ENCODE measurements at places on chromosomes 5 and 9.
A peak's percentile ranks its signal among the peaks of the same experiment; 100 is the strongest.

DNA sequence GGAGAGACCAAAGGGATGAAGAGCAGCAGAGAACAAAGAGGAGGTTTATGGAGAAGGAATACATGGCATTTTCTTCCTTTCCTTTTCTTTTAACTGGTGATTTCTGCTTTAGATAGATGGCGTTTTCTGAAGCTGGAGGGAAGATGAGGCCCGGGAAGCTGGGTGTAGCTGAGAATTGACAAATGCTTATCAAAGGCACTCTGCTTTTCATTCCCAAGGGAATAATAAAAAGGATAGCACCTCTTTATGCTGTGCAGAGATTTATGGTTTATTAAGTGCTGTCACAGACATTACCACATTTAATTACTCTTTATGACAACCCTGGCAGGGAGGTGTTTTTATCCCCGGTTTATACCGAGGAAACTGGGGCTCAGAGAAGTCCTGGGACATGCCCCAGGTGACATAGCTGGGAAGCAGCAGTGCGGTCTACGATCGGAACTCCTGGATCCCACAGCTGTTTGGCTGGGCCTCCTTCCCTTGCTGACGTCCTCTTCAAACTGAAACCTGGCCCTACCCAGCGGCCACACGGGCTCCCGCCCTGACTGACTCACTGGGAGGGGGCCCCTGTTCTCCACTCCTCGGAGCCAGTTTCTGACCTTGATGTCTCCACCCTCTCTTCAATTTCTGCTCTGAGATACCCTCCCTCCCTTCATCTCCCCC lies 8.2 kb upstream of the EPB41L4B start:
- DNase-seq: no peak

DNA sequence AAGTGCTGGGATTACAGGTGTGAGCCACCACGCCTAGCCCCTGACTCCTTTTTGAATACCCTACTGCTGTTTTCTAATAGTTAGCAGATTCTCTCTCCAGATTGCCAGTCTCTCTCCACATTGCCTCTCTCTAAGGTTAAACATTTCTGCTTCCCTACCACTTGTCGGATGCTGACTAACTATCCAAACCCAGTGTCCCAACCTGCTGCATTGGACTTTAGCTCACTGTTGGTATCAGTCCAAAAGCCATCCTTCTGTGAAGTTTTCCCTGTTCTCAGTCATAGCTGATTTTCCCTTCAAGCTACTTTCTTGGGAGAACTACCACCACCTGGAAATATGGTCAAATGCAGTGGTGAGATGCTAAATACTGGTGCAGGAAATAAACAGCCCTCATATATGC lies 48.7 kb downstream of the TLR4 start:
- DNase-seq: no peak

- DNase-seq: peak; percentile 41
These were observed 28.1 kb downstream of the DYNC2I2 start for GRCh38 chr9:128628471-128629048.

DNA sequence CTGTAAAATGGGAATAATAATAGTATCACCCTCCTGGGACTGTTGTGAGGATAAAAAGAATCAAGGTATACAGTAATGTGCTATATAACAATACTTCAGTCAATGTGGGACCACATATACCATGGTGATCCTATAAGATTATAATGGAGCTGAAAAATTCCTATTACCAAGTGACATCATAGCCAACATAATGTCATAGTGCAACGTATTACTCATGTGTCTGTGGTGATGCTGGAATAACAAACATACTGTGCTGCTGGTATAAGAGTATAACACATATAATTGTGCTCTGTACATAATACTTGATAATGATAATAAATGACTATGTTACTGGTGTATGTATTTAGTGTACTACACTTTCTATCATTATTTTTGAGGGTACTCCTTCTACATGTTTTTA lies 38.1 kb downstream of the LIFR start:
- DNase-seq: no peak

DNA sequence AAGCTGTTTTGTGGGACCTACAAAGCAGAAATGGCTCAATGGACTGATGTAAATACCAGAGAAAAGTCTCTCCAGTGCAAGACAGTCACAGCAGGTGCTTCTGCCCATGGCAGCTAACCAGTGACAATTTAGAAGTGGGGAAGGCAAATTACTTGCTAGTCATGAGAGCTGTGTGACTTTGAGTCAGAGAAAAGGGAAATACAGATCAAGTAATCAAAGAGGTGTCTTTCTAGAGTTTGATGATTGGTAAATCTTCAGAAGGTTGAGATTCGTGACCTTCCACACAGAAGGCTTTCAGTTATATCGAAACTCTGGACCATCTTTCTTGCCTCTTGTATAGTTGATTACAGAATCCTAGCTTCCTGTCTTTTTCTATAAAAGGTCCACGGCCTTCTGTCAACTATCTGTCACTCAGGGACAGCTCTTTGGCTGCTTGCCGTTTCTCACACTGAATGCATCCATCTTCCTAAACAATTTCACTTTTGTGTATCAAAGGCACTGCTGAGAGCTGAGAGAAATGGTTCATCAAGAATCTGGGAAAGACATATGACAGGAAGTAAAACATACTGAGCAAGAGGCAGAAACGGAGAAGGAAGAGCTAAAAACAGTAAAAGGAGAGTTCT lies 993.9 kb upstream of the ACO1 start:
- DNase-seq: no peak

DNA sequence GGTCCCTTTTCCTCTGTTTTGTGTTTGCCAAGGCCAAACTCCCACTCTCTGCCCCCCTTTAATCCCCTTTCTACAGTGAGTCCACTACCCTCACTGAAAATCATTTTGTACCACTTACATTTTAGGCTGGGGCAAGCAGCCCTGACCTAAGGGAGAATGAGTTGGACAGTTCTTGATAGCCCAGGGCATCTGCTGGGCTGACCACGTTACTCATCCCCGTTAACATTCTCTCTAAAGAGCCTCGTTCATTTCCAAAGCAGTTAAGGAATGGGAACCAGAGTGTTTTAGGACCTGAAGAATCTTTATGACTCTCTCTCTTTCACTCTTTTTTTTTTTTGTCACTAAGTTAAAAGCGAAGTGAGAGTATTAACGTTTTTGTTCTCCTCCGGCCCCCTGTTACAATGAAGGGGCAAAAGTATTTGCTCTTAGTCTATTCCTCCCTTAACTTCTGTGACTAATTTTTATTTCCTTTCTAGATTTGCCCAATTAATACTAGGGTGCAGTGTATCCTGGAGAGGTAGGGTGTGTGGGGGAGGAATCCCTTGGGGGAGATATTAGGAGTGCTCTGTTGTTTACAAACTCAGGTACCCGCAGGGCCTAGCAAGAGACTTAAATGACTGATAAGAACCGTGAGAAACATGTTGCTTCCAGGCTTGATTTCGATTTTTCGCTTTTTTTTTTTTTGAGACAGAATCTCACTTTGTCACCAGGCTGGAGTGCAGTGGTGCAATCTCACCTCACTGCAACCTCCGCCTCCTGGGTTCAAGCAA lies 14.7 kb downstream of the GM2A start:
- no peak for DNase-seq

Data from hematopoietic multipotent progenitor cell treated with erythropoietin and hydrocortisone succinate and interleukin-3 and kit ligand, for 6 days (in vitro differentiated cells).